ENCODE measurements at places on chromosomes 11 and 22. TPM values are rescaled to one million over a fixed set of nuclear protein-coding genes. Genes with fewer than 3 reads are reported as not detected.

DNA sequence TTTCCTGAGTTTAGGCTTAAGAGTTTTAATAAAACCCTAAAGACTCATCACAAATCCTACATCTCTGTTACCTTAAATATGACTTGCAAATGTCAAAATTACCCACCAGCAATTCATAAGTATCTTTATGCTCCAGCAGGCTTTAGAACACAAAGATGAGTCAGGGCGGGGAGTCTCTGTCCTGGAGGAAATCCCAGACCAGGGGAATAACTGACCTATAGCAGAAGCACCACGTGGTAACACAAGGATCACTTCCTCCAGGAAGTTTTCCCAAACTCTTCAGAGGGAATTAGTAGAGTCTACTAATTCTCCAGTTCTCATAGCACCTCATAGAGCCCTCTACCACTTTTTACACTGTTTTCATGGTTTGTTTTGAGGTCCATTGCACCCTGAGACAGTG, 217.0 kb downstream of the NAV2 start:
- no peak for DNase-seq

- peak; percentile 51 for DNase-seq
Measured at GRCh38 chr11:64152841-64153691, 12.8 kb downstream of the MACROD1 start.

DNA sequence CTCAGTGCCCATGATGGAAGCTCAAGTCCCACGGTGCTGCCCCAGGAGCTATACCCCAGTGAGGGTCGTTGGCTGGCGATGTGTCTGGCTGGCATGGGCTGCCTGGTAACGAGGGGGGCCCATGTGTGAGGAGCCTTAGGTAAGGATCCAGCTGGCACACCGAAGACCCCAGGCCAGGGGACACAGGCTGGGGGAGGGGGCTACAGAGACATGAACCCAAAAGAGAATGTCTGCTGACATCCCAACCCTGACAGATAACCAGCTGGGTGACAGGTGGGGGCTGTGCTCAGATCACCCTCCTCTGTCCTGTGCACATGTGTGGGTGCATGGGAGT, 39.2 kb downstream of the RTN4R start:
- DNase-seq, result no peak

- DNase-seq, result no peak
Measured at GRCh38 chr11:112769170-112769569, 192.1 kb upstream of the NCAM1 start.

GRCh38 chr11:75851203-75851602, 36.2 kb downstream of the UVRAG start:
- DNase-seq, result no peak

DNA sequence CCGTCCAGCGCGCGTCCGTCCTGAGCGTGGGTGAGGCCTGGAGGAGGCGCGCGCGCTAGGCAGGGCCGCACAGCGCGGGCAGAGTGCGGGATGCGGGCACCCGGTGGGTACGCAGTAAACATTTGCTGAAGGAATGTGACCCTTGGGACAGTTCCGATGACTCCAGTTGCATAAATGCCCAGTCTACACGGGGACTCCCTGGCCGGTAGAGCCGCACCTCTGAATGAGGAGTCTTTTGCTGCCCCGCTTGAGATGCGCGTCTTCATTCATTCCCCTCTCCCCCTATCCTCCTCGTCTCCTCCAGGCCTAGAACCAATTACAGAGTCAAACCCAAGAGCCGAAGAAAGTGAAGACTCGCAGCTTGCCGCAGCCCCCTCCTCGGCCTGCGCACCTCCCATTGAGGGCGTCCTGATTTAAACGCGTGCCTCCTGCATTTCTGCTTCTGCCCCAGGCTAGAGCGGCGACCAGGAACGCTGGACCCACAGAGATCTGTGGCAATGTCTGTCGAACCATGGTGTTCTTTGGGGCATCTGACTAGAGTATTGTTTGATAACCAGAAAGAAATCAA, 729 bp upstream of the CHKB start:
- no peak for DNase-seq

- DNase-seq, result no peak
Measured at GRCh38 chr11:128022007-128022368, 565.4 kb downstream of the ETS1 start.

- DNase-seq, result no peak
Measured at GRCh38 chr11:72780296-72781062, 13.4 kb downstream of the STARD10 start.

GRCh38 chr11:96154802-96155520, 188.0 kb downstream of the MAML2 start:
- DNase-seq, result no peak

- DNase-seq, result no peak
Measured at GRCh38 chr22:47049078-47049624, 286.7 kb downstream of the TBC1D22A start.

DNA sequence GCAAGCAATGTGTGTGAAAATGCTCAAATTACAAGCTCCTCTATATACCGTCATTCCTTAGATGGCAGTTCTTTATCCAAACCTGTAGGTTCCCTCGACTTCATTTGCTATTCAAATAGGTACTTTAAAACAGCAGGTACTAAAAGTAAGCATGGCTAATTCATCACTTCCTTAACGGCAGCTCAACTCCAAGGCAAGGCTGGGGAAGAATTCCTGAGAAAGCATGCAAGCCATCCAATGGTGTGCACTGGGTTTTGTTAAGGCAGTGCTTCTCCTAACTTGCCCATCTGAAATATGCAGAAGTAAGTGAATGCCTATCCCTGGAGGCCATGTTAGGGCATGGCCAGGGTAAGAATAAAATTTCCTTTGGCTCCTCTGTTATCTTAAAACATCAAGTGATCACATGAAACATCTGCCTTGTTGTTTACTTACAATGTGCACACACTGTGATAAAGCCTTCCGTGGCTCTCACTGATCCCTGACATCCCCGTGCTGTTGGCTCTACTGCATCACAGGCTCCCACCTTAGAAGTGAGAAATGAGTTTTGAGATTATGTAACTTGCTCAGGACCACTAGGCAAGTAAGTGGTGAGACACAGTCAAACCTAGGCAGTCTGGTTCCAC, 52.1 kb downstream of the SMCO4 start:
- DNase-seq, result no peak

- no peak for DNase-seq
Measured at GRCh38 chr11:2883979-2884815, 1.4 kb downstream of the CDKN1C start.

DNA sequence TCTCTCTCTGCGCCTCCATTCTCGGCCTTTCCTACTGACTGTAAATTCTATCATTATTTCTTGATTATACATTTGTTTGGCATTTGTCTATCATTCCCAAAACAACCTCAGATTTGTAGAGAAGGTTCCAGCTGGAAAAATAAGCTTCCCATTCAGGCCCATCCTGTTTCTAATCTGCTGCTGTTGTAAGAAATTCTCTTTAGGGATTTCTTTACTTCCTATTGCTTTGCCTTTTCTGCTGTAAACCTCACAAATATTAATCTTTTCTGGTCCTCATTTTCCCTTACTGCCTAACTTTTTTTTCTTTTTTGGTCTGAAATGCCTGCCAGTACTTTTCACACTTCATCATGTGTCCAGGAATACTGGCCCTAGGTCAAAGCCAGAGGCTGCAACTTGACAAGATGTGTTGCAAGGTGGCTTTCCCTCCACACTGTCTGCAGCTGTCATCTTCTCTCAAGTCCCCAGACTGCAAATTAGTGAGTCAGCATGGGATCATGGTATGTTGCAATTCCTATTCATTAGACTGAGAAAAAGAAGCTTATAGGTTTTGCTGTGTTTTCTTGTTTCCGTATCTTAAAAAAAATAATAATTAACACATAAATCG, 858.7 kb upstream of the CHORDC1 start:
- DNase-seq, result peak; percentile 81

DNA sequence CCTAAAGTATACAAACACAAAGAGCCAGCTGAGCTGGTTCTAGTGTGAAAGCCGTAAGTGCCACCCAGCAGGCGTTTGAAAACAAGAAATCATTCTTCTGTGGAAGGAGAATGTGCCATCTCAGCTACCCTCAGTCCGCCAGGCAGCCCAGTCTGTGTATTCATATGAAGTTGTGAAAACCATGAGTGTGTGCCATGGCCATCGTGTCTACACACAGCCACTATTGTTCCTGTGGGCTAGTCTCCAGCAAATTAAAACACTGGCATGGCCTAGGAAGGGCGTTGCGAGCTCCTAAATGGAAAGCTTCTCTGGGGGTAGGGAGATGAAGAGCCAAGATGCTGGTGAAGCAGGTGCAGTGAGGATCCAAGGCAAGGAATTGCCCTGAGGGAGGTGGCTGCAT, 51.5 kb upstream of the HORMAD2 start:
- DNase-seq, result no peak

DNA sequence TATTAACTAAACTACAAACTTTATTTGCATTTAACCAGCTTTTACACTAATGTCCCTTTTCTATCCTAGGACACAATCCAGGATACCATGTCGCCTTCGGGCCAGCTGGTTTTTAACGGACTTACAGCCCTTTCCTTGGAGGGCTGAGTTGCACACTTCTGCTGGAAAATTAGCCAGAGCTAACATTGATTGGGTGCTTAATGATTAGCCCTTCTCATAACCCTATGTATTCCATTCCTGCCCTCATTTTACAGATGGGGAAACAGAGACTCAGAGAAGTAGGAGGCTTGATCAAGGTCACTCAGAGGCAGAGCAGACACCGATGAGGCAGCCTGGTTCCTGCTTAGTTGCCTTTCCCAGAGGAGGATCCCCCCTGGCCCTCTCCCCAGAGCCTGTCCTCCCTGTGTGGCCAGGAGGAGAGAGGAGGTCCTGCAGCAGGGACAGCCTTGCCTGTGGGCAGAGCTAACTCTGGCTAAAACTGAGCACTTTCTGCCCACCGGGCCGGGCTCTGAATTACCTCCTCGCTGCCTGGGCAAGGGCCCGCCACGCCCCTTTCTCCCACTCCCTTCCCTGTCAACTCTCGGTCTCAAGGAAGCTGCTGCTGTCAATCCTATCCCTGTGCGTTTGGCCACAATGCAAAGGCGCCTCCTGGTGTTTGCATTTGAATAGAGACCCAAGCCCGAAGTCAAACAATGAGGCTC, 59.6 kb upstream of the PAX6 start:
- DNase-seq, result peak; percentile 34

GRCh38 chr11:118691926-118692830, 12.7 kb upstream of the TREH start:
- no peak for DNase-seq

- DNase-seq, result no peak
Measured at GRCh38 chr11:100861212-100861611, 174.1 kb downstream of the ARHGAP42 start.

DNA sequence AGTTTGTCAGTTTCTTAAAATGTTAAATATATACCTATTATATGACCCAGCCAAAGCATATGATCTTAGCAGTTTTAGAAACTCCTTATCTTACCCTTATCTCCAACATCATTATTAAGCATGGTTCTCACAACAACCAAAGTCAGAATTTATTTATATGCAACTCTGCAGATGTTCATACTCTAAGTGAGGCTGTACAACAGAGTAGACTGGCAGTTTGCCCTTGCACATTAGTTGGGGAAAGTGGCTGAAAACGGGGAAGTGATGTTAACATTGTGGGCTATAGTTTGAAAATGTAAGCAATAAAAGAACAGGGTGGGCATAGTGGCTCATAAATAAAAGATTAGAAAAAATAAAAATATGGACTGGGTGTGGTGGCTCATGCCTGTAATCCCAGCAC, 49.7 kb downstream of the ATG16L2 start:
- DNase-seq, result no peak

DNA sequence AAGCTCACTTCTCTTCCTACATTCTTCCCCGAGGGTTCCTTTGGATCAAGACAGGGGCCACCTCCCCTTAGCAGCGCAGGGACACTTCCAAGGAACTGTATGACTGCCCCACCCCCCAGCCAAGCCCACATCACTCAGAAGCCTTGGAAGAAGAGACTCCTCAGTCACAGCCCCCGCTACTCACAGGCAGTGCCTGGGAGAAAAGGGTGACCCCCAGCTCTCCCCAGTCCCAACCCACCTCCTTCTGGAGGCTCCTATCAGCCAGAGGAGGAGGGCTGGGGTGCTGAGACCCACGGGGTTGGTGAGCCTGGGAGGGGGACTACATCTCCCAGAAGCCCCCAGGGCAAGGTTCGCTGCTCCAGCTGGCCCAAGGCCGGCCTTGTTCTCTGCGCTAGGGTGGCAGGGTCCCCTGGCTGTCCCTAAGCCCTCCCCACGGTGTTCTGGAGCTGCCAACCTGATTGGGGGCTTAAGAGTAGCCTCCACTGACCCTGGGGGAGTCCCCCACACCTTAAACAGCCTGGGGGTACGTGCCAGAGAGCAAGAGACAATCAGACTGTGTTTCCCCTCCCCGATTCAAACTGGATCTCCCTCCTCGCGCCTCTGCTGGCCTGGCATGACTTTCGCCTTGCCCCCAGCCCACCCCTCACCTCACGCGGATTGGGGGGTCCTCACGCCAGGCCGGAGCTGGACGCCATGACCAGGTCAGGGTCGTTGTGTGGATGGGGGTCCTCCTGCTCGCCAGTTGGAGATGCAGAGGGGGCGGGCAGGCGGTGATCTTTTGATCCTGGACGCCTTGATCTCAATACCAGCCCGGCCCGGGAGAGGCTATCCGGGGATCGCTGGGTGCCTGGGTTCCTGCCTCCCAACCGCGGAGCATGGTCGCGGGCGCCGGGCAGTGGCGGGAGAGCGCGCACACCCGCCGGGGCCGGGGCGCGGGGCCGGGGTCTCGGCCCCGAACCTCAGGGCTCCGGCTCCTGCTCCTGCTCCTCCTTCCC, 838 bp downstream of the BCL9L start:
- no peak for DNase-seq

- peak; percentile 4 for DNase-seq
Measured at GRCh38 chr11:31558001-31558400, 48.4 kb downstream of the ELP4 start.

GRCh38 chr11:79940165-79940564, 499.3 kb upstream of the TENM4 start:
- DNase-seq, result no peak

DNA sequence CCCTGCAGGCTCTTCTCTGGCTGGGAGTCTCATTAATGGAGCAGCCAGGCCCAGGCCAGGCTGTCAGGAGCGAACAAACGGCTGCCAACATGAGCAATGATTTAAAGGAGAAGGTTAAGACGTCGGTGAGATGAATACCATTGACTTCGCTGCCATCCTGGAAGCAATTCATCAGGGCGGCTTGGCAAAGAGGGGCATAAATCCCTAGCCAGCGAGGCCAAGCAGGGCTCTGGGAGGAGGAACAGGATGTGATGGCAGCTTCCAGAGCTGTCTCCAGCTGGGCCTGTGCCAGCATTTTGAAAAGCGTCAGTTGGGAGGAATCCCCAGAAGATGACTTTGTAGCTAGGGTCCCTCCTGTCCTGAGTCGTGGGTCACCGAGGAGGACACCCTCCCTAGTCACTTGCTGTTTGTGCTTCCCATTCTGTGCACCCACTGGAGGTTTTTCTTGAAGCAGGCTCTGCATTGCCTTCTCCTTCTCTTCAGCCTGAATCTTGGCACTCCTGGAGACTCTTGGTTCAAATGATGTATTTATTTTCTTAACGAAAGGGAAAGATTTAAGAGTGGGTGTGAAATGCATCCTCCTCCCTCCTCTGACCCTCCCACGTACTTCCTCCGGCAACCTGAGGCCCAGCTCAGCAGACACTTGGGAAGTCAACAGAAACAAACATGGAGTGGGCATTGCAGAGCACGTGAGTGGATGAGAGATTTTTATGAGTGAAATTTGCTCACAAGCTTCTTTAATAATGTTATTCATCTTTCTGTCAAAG, 476.3 kb upstream of the CADM1 start:
- no peak for DNase-seq

- no peak for DNase-seq
Measured at GRCh38 chr11:31443802-31444201, 65.6 kb downstream of the IMMP1L start.

The DCHS1 gene
- 48.1 TPM for polyA plus RNA-seq

The YPEL4 gene
- polyA plus RNA-seq, result 2.4 TPM

The MS4A6E gene
- not detected for polyA plus RNA-seq

The SLC22A8 gene
- 0.56 TPM for polyA plus RNA-seq

The FBXO3 gene
- polyA plus RNA-seq, result 29.3 TPM

The SLC22A9 gene
- polyA plus RNA-seq, result not detected

The TRIM48 gene
- not detected for polyA plus RNA-seq

The RIN1 gene
- polyA plus RNA-seq, result 4.1 TPM
